Renal pelvis (tissue), 12 donors: ENCODE measurements at places on chromosomes 2 and 18. TPM values are rescaled to one million over a fixed set of nuclear protein-coding genes. Genes with fewer than 3 reads are reported as not detected.

SERPINB13 gene
- polyA plus RNA-seq, result not detected

SLC30A3 gene
- polyA plus RNA-seq, result 10.8 TPM

GRCh38 chr2:121398853-121399252 is 113.9 kb upstream of the TFCP2L1 start:
- DNase-seq, result no peak

MEP1B gene
- not detected for polyA plus RNA-seq

DNA sequence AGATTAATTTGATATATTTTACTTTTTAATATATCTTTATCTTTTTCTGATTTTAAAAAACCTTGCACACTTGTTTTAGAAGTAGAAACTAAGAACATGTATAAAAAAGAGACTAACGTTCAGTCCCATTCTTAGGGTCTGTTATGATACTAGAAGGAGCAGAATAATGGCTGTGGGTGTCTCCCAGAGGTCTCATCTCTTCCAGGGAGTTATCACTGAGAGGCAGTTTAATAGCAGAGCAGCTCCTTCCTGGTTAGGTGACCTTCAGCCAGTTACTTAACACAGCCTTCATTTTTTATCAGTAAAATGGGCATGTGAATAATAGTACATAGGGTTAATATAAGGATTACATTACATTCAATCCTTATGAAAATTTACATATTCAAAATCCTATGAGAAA is 40.6 kb downstream of the FBXO48 start:
- DNase-seq, result no peak
